NAMALWA (cell line): ENCODE measurements at places on chromosomes 6 and 20.

DNA sequence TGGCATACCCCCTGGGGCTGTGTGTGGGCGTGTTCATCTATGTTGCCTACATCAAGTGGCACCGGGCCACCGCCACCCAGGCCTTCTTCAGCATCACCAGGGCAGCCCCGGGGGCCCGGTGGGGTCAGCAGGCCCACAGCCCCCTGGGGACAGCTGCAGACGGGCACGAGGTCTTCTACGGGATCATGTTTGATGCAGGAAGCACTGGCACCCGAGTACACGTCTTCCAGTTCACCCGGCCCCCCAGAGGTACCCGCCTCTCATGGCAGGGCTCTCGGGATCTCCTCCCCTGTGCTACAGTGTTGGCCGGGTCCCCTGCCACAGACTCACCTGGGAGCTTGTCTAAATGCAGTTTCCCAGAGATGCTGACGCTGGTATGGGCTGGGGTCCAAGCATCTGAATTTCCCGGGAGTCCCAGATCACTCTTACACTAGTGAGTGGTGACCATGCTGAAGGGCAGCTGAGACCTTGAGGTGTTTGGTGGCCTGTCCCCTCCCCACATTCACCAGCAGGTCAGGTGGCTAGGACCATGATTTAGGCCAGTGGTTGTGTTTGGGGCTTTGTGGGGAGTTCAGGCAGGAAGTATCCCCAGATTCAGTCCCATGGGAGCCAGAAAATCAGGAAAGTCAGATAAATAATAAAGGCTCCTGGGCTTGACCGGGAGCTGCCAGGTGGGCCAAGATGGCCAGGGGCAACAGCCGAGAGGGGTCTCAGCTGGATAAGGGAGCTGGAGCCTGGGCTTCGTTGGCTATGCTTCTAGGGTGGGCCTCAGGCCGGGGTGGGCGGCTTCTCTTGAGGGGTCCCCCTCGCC is 11.8 kb downstream of the ENTPD6 start:
- no peak for DNase-seq

DNA sequence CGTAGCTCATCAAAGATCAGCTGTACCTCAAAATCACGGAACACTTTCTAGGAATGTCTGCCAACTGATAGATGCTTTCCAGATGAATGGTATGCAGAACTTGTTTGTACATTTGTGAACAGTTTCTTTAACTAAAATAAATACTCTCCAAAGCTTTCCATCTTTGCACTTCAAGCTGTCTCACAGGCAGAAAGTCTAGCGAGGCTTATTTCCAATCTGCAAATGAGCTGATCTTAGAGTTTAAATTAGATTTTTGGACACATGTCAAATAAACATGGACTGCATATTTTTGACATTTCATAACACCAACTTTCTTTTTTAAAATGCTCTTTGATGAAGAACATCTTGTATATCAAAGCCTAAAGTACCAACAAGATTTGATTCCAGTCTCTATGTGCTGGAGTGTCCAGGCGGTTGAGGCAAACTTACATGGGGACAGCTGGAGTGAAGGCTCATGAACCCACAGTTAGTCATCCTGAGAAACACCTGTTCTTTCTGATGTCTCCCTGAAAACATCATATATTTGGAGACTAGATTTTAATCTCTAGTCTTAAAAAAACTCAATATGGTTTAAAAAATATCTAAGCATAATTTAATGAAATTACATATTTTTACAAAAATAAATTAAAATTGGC is 268.6 kb upstream of the AGPAT4 start:
- no peak for DNase-seq

- DNase-seq, result no peak
Measured at GRCh38 chr6:85015396-85015990, 251.1 kb upstream of the TBX18 start.

DNA sequence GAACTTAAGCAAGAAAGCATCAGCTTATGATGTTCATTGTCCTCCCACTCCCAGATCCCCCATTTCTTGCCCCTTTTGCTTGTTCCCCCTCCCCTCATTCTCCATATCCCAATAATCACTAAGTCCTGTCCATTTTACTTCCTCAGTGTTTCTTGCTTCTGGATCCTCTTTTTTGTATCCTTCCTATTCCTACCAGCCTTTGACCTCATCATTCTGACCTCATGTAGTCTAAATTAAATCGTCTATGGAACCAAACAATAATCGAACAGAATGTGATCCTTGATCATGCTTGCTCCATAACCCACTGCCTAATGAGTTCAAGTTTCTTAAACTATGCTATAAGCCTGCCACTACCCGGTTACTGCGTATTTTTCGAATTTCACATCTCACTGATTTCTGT is 5.4 kb upstream of the RSPH3 start:
- no peak for DNase-seq

GRCh38 chr6:1322156-1322555 is 10.3 kb downstream of the FOXQ1 start:
- no peak for DNase-seq

- no peak for DNase-seq
Measured at GRCh38 chr6:170448751-170449630, 104.1 kb downstream of the PSMB1 start.

GRCh38 chr6:92777146-92777740 is 642.1 kb downstream of the EPHA7 start:
- DNase-seq, result peak; percentile 72

DNA sequence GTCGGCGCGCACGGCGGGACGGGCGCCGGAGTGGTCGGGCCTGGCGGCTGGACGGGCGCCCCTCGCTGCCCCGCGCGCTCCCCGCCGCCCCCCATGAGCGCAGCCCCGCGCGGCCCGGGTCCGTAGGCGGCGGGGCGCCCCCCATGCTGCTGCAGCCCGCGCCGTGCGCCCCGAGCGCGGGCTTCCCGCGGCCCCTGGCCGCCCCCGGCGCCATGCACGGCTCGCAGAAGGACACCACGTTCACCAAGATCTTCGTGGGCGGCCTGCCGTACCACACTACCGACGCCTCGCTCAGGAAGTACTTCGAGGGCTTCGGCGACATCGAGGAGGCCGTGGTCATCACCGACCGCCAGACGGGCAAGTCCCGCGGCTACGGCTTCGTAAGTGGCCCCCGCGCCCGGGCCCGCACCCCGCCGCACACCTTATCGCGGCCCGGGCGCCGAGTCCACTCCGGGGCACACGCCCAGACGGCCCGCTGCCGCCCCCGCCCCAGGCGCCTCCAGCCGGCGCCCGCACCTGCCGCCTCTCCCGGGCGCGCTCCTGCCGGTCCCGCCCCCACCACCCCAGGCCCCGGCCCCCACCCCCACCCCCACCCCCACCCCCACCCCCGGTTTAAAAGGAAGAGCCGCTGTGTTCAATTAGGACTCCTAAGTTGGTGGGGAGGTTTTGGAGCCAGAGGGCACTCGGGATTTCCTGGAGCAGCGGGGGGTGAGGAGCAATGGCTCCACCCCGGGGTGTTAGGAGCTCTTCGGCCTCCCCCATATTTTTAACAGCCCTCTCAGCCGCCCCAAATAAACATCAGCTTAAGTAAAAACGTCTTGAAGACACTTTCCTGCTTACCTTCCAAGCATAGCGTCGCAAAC is 474 bp downstream of the RBM38 start:
- peak; percentile 55 for DNase-seq

- no peak for DNase-seq
Measured at GRCh38 chr6:21739241-21739640, 145.7 kb downstream of the SOX4 start.

DNA sequence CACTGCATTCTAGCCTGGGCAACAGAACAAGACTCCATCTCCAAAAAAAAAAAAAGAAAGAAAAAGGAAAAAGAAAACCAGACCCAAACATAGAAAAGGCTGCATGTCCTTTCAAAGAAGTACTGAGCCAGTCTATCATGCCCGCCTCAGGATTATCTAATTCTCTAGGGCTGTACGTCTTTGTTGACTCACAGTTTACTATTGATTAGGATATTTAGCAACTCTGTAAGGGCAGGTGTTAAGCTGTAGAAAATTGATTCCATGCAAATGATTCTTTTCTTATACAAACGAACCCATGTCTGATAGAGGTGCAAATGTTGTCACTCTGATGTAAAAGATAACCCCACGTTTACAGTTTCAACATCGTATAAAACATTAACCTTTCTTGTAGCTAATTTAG is 209.0 kb downstream of the TTLL2 start:
- DNase-seq, result no peak

- no peak for DNase-seq
Measured at GRCh38 chr20:45067558-45067957, 33.4 kb downstream of the KCNS1 start.

DNA sequence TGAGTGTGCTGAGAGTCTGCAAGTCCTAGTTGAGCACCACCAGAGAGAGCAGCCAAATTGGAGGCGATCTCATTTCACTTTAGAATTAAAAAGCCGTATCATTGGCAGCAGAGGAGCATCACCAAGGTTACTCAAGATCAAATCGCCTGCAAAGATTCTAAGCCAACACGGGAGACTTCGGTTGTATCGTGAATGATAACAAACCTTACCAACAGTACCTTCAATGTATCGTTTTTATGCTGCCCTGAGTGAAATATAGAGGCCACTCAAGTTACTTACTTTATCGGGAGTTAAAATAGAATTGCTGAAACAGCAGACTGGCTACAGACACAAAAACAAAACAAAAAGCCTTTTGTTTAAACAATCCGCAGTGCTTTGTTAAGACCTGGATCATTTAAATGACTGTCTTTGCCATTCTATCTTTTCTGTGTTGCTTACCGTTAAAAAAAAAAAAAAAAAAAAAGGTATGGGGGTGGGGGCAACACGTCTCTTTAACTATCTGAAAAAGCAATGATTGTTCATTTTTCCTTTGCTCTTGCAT is 14.2 kb downstream of the NHSL1 start:
- no peak for DNase-seq

DNA sequence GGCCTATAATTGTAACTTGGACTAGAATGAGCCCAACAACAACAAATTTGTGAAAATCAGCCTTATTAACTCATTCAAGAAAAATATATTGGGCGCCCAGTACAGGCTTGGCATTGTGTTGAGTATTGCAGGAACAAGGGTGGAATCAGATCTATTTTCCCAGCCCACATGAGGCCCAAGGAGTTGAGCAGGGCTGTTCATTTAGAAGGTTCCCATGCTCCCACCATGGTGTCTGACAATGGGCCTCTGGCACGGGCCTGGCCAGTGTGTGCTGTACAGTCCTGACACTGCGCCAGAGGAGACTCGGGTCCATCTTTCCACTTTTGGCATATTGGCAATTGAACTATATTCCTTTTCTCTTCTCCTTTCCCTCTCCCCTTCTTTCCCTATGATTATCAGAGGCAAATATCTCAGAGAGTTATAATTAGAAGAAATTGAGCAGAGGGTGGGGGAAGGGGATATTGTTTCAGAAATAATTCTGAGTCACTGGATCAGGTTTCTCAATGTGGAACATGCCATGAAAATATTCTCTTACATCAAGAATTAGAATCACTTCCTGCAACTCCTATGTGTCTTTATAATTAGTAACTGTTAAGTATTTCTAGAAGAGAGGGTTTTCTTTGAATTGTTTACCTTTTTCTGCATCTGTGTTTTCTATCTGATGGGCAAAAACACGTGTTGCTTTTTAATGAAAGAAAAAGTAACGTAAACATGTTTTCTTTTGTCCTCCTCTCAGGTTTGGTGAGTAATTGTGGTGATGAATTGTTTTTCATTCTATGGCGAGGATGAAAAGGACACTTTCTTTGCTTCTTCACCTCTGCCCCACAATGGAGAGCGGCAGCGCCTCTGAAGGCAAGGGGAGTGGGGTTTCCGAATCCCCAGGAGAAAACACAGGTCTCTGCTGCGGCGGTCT is 209.4 kb downstream of the FOXA2 start:
- DNase-seq, result no peak

- DNase-seq, result no peak
Measured at GRCh38 chr6:105202486-105202885, 22.7 kb upstream of the POPDC3 start.

DNA sequence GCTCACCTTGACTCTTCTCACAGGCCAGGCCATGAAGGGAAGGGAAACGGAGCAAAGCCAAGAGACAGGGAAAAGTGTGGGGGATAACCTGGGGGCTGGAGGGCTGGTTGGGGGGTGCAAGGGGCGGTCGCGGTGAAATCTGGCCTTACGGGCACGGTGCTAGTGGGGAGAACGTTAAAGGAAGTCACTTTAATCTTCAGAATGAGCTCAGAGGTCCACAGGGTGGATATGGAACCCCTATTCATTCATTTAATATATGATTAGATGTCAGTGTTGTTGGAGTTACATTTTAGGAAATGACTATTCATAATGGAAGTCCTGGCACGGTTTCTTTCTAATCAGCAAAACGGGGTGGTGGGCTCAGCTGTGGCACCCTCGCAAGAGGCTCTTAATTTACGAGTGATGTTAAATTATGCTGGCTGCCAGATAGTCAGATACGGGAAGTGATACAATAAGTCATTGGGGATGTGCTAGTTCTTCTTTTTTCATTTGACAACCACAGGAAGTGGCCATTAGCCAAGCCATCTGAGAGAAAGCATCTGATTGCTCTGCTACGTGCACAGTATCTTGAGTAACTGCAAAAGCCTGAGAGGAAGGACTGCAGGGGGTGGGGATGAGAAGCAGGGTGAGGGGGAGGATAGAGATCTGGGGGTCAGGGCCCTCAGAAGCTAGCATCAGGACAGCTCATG is 253.0 kb downstream of the QKI start:
- DNase-seq, result peak; percentile 92

GRCh38 chr20:41138475-41139226 is 1.3 kb downstream of the PLCG1 start:
- no peak for DNase-seq

GRCh38 chr6:36712816-36713215 is 15.2 kb downstream of the RAB44 start:
- no peak for DNase-seq

GRCh38 chr6:116476002-116476678 is 15.0 kb downstream of the CALHM6 start:
- DNase-seq, result peak; percentile 64

DNA sequence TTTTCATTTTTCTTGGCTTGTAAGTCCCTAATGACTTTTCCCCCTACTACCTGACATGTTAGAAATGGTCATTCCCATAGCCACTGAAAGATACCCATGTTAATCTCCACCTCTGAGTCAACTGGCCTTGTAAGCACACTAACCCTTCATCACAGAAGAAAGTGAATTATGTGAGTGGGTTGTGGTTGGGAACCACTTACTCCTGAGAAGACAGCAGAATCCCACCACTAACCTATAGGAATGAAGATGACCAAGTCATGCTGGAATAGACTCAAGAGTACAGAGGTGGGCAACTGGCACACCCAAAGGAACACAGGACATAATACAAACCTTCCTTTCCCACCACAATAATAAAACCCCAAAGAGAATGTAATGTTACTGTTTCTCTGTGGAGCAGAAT is 30.1 kb downstream of the RAMACL start:
- DNase-seq, result no peak

DNA sequence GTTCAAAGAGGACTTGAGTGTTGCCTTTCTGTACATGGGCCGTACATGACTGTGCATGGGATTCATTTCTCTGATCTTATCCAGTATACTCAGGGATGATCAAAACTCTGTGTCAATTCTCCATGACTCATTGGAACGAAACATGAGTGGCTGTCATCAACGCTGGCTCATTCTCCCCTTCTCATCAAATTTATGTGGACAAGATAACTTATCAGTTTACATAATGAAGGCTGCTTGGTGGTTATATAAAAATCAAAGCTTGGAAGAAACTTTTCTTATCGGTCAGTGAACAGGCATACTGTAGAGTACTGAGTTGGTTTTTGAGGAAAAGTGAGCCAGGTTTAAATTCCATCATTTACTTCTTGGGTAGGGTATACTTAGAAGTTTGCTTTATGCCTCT is 24.9 kb downstream of the CRISP1 start:
- no peak for DNase-seq
